ENCODE measurements at places on chromosomes 3 and 15.

DNA sequence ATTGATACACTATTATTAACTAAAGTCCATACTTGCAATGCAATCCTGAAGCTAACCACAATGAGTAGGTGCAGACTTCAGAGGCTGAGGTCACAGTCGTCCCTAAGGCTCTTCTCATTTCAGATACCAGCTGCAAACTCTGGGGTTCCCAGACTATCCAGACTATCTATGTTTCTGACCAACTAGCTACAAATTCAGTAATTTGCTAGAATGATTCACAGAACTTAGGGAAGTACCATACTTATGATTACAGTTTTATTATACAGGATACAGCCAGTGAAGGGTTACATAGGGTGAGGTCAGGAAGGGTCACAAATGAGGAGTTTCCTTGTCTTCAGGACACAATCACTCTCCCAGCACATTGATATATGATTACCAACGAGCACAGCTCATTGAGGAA, 36.5 kb downstream of the PPM1L start:
- no peak for DNase-seq

DNA sequence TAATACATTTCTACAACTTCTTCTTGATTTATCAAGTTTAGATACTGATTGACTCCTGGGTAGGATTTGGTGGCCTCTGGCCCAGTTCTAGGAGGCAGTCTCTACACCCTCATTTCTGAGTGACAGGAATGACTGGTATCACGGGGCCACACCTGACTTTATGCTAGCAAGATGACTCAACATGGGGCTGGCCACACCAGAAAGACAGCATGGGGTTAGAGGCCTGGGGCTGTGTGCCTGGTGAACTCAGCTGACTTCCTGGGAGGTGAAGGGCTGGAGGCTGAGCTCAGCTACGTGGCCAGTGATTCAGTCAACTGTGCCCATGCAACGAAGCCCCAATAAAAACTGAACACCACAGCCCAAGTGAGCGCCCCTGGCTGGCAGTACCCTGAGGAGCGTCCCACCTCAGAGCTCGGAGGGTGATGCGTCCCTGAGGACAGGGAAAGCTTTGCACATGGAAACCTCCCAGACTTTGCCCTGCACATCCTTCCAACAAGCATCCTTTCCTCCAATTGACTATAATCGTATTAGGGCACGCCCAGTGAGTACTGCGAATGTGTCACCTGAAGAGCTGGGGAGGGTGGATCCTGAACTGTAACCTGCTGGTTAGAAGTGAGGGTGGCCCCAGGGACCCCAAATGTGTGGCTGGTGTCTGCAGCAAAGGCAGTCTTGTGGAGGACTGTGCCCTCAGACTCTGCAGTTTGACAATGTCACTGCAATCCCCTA, 57.2 kb downstream of the NIPA2 start:
- no peak for DNase-seq

GRCh38 chr3:51283421-51283820, 101.7 kb upstream of the MANF start:
- no peak for DNase-seq

DNA sequence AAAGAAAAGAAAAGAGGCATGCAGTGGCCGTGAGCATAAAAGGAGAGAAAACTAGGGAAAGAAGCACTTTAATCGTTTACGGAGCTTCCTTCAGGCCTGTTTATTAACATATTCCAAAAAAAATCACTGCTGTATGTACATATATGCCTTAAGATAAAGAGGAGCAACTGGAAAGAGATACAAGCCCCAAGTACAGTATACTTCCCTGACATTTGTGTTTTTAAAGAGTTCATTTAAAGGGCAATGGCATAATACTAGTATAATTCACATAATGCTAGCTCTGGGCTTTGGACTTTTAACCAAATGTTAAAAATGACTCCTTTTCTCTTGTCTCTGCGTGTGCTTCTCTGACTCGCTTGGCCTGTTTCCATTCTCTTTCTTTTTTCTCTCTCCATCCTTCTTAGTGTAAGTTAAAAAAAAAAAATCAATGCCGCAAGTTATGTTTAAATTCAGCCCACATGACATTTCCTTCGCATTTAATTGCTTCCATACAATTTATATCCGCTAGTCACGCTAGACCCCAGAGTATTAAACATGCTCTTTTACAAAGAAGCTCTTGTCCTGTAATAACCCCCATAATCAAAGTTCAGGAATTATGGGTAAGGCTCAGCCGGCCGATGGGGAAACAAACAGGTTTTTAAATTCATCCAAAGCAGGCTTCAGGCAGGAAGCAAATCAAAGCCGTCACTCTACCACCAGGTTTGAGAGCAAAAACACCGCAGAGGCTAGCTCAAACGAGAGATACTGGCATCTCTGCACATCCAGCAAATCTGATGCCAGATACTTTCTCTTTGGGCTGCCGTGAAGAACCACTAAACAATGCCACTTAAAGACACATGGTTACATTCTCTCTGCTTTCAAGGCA, 19.4 kb downstream of the WWTR1 start:
- DNase-seq: no peak

DNA sequence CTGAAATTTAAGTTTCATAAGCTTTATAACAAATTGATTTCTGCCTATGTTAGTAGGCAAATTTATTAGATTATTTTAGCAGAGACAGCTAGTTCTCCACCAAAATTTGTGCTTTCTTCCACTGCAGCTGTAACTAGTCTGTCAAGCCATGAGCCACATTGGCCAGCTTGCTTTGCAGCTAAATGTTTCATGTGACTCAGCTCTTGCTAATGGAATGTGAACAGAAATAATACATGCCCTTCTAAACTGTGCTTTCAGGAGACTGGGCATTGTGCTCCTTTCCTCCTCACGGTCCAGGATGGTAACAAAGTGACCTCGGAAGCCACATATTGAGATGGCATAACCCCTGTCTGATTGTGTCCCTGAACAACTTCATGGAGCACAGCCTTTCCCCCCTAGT, 51.3 kb upstream of the KPNA4 start:
- DNase-seq: no peak

DNA sequence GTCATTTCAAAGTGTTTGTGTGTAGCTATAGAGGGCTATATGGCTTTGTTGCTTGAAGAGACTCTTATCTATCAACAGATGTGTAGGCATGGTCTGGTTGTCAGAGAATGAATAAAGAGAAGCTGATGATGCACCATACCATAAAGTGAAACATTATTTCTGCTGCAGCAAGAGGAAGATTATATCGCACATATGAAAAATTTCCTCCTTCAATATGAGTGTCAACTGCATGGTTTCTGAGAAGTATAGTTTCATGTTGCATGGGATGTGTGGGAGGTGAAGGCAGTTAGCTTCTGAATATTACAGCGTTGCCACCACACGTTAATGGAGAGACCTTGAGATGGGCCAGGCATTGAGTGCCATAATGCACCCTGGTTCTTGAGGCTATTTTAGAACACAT, 217.9 kb downstream of the SATB1 start:
- DNase-seq: no peak

DNA sequence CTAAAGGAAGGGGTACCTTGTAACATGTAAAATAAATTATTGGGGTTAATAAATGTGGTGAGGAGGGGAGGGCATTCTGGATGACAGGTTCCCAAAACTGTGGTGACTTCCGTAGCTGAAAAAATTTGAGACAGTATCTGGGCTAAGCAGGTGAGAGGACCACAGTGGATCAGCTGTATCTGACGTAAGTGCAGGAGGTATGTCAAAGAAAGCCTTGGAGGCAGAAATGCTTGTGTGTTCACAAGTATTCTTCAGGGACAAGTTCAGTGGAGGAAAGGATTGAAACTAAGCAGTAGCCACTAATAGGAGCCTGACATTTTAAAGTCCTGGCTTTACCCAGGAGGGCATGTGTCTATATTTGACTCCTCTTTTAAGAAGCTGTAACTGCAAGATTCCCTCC, 52.0 kb downstream of the CD86 start:
- no peak for DNase-seq

GRCh38 chr15:88255484-88256278, 858 bp downstream of the NTRK3 start:
- no peak for DNase-seq

DNA sequence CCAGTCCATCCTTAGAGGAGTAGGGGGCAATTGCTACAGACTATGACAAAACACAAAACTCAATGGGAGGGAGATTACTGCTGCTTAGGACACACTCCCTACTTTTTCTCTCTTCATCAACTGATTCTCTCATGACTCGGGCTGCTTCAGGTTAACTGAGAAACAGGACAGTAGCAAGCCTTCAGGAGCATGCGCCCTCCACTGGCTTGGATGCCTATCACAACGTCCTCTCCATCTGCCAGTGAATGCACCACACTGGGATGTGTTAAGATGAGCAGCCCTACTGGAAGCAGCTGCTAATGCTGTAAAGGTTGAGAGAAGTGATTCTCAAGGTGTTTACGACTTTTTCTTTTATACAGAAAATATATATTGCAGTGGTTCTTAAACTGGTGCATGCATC, 542.3 kb downstream of the EDEM1 start:
- DNase-seq: no peak

- no peak for DNase-seq
Measured at GRCh38 chr3:127690106-127690505, 17.4 kb downstream of the ABTB1 start.

DNA sequence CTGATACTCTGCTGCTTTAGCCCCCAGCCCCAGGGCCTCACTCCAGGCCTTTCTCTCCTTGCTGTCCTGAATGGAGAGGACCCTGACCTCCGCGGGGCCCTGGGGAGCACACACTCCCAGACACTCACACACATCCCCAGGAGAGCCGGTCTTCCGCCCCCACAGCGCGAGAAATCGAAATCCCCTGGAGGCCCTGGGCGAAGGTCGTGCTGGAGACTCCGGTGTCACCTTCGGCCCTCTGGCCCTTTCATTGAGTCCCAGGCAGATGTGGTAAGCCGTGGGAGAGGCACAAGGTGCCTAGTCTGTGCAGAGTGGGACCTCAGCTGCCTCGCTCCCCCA, 848 bp upstream of the GOLGA8B start:
- no peak for DNase-seq

- DNase-seq: no peak
Measured at GRCh38 chr3:58023531-58023930, 15.3 kb downstream of the FLNB start.

- no peak for DNase-seq
Measured at GRCh38 chr3:11238880-11239279, 33.3 kb upstream of the ATG7 start.

DNA sequence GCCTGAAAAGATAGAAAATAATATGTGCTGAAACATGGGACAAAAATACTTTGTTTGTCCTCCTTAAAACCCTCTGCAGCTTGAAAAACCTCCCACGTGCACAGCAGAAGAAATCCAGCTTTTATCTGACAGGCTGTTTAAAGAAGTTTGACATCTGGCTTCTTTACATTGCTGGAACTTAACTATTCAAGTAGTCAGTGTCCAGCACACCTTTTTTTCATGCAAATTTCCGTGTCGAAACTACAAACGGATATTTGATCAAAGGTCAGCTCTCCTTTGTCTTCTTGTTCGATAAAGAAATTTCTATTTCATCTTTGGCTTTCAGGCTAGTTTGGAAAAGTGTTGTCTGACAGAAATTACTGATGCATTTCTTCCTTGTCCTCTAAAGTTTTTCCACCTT, 66.8 kb upstream of the KBTBD8 start:
- no peak for DNase-seq

DNA sequence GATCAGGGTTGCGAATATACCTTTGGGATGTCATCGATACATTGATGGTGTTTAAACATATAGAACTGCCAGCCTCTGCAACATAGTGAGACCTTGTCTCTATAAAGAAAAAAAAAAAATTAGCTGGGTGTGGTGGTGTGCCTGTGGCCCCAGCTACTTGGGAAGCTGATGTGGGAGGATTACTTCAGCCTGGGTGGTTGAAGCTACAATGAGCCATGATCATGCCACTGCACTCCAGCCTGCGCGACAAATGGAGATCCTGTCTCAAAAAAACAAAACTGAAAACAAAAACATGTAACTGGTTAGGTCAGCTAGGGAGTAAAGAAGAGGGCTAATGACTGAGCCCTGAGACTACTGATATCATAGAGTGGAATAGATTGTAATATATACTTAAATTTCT, 30.7 kb upstream of the MGA start:
- no peak for DNase-seq

DNA sequence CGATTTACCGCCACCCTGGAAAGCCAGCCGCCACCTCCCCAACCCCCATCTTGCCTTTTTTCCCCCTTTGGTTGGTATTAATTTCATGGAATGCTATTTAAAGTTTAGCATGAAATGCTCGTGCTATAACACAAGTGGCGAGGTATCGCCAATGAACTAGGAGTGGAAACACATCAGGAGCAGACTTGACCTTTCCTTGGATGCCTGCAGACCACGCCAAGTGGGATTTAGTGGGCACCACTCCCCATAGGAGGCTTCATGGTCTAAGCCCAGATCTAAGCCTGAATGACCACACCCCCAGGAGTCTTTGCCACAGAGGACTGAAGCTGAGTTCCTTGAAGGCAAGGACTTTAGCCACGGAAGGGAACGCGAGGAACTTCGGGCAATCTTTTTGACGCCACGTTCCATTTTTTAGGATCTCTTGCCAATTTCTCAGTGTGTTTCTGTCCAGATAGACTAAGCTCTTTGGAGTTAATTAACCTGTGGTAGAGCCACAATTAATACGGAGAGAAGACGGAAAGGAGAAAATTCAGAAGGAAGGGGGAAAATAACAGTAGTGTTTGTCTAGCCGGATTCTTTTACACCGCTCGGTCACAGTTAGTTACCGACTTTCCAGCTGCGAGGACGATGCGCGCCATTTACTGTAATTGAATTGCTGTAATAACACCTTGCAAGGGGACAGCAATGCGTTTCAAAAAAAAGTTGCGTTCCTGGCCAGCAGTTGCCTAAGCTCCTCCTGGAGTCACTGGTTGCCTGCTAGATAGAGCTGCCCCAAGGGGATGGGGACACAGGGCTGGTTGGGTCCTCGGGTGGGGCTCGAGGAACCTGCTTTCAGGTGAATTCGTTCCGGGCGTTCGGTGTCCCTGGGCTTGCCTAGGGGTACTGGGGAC, 37.1 kb downstream of the NR2F2 start:
- DNase-seq: no peak

DNA sequence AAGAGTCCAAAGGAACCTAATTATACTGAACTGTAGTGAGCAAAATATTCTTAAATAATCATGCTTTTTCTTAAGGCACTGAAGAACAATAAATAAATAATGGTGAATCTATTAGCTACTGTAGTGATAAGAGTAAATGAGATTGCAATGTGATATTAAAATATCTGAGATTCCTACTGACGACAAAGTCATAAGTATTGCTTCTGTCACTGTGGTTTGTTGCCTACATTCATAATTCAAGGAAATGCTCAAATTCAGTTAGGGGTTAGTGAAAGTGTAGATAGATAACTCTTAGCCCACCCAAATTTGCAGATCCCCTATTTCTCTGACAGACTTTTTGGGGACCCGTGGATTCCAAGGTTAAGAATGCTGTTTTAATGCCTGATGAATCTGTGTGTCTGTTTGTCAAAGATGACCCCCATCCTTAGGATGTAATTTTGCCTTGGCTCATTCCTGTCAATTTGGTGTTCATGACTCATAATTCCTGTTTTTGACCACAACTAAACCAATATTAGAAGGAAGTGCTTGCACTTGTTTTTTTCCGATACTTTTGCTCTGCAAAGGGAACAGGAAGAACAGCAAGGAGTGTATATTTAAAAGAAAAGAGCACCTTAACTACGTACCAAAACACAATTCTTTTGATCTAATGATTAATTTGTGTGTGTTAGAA, 86.7 kb downstream of the MAGI1 start:
- DNase-seq: no peak

- no peak for DNase-seq
Measured at GRCh38 chr3:140223631-140224030, 288.6 kb downstream of the CLSTN2 start.
